ENCODE measurements at places on chromosomes 6 and 20. TPM values are rescaled to one million over a fixed set of nuclear protein-coding genes. Genes with fewer than 3 reads are reported as not detected.

KCNQ5 gene
- 1.1 TPM for total RNA-seq

GRCh38 chr20:37333848-37334318 is 12.1 kb upstream of the SRC start:
- DNase-seq, result no peak

DNA sequence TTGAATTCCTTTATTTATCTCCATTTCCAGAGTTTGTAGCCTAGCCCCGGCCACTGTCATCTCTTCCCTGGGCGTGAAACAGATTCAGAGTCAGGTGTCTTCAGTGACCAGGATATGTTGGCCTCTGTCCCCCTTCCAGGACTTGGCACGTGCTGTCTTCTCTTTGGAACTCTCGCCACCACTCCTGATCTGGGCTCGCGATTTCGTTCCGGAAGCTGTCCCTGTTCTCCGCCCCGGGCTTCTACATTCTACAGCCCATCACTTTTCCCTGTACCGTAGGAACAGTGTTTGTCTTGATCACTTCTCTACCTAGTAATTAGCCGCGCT is 739 bp downstream of the GSS start:
- no peak for DNase-seq

DNA sequence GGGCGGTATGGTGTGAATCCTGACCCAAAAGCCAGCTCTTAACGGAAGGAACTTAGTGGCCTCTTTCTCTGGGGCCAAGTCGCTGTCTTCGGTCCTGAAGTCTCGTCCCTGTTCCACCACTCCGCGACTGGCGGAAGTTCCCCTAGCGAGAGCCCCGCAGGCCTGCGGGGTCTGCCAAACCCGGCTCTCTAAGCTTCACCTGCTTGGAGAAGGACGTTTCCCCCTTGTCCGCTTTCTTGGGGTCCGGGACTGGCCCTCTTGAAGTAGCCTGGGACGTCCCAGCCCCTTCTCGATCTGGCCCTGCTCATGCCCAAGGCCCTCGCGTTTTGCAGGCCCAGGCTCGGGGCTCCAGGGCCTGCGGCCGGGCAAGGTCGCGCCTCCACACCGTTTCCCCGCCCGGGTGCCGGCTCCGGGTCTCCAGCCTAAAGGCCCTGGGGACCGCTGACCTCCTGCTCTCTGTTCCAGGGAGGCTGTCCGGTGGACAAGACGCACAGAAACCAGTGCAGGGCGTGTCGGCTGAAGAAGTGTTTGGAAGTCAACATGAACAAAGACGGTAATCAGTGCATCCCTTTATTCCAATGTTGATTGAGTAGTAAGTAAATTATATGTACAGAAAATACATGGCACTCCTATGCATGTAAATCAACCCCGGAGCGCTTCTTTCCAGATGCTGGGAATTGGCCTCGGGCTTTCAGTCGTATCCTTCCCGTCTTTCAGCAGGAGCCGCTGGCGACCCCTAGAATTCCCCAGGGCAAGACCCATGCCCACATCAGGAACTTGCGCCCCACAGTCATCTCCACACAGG is 8.8 kb downstream of the NR2E1 start:
- DNase-seq, result no peak

- DNase-seq, result no peak
These were observed 2.0 kb downstream of the LST1 start for GRCh38 chr6:31587791-31588777.

- peak; percentile 95 for DNase-seq
These were observed 2.1 kb upstream of the DDX27 start for GRCh38 chr20:49216991-49217578.

DNA sequence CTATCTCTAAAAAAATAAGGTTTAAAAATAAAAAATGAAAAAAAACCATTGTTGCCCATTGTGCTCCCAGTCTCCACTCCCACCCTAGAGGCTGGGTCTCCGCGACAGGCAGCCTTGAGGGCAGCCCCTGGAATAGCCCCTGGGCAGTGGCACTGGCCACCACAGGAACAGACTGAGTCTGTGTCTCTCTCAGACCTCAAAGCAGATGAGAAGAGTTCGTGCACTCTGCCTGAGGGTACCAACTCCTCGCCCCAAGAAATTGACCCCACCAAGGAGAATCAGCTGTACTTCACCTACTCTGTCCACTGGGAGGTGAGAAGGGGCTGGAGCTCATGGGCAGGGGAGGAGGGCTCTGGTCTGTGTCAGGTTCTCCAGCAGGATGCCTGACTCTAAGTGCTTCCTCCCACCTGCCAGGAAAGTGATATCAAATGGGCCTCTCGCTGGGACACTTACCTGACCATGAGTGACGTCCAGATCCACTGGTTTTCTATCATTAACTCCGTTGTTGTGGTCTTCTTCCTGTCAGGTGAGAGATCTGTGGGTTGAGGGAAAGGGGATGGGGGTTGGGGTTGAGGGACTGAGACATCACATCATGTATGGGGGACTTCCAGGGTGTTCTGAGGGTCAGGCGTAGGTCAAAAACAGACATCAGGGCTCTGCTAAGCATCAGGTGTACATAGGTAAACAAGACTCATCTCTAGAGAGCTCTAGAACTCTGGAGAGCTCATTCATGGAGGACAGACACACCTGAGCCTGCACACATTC is 35.6 kb downstream of the TM9SF4 start:
- no peak for DNase-seq

DNA sequence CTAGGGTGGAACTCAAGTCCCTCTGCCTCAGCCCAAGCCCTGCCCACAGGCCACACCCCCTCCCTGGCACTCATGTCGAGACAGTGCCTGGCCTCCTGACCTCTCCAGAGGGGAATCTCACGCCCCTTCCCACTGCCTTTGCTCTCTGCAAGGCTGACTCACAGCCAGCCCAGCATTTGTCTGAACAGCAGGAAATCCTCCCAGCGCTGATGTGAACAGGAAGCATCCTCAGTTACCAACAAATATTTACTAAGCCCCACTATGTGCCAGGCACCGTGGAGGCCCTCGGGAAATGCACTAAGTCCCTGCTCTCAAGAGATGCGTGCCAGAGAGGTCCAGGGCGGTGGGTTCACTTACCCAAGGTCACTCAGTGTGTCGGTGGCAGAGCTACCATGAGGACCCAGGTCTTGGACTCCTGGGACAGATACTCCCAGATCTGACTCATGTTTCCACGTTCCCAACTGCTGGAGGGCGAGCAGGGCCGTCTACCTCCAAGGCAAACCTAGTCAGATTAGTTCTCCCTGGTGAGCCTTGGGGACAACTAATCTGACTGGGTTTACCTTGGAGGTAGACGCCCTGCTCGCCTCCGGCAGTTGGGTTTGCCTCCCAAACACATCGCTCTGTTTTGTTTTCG is 7.8 kb downstream of the ADA start:
- peak; percentile 42 for DNase-seq

GRCh38 chr6:122790423-122791309 is 1.6 kb downstream of the SMPDL3A start:
- DNase-seq, result peak; percentile 18
